ENCODE measurements at places on chromosomes 1 and 21.
A peak's percentile ranks its signal among the peaks of the same experiment; 100 is the strongest.

GRCh38 chr1:33177996-33178540 is 3.8 kb downstream of the TRIM62 start:
- no peak for DNase-seq

GRCh38 chr1:100352267-100353070 is at the start of gene CDC14A:
TSS of gene CDC14A (plus strand) at chr1:100352506. CDS start at chr1:100352955, 449 bp downstream.
- DNase-seq: peak; percentile 90

GRCh38 chr1:211589782-211590721 is 11.1 kb upstream of the SLC30A1 start:
- no peak for DNase-seq

DNA sequence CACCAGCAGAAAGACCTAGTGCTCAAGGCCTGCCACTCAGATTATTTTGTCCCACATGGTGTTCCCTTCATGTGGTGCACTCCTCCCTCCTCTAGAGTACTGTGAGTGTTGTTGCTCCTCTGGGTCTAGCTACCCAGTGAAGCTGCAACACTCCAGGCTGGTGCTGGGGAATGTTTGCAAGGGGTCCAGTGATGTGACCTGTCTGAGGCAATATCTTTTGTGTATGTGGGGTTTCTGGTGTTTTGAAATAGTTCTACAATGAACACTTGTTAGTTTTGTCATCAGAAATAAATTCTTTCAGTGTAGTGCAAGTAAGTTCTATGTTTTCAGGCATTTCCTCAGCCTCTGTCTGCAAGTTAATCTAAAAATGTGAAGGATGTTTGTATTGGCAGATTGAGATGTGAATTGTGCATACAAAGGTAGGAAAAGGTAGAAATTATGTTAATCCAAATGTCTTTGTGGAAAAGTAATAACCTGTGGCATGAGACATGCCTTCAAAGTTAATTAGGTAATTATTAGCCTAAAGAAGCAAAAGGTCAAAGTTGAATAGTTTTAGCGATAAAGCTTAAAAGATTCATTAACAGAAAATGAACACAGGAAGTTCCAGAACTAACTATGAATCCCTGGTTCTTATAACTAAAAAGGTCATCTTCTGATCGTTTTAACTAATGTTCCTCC is 616.8 kb downstream of the LTN1 start:
- DNase-seq: no peak

DNA sequence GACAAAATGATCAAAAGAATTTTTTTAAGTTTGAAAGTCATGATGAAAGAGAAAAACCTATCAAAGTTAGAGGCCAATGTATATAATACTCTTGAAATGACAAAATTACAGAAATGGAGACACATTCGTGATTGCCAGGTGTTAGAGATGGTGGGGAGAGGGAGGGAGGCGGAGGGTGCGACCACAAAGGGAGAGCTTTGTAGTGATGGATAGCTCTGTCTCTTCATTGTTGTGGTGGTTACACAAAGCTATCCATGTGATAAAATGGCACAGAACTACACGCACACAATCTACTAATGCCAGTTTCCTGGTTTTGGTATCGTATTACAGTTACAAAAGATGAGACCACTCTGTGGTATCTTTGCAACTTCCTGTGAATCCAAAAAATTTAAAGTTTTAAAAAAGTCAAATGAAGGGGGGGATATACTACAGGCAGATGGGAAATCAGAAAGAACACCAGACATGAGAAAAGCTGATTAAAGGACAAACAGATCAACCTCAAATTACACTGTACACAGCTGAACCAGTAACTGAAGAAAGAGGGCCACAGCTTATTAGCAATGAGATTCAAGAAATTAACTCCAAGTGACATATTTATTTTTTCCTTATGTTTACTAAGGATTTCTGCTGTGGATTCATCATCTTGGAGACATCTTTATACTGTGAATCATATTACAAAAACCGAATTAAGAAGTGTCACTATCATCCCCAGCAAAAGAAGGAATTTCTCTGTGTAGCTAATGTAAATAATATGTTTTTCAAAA is 199.1 kb downstream of the SLC45A1 start:
- DNase-seq: no peak

DNA sequence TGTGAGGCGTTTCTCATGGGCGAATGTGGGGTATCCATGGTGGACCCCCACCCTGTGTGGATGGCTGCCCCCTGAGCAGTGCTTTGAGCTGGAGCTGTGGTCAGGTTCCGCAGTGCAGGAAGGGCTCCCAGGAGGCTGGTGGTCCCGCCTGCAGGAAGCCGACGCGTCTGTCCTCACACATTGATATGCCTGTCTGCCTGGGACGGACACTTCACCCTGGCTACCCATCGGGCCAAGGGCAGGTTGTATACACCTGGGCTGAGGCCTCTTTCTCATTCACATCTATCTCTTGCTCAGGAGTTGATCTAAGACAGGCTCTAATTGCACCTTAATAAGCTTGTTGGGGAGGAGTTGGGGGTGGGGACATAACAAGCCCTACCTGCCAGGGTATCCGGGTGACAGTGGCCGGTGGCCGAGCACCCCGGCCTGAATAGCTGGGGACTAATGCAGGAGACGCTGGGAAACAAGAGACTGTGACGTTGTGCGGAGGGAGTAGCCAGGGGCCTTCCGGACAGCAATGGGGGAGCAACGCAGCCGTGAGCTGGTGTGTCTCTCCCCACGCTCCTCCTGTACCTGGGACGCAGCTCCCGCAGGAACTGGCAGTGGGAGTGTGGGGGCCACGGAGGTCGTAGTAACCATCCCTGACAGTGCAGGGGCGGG is 21.7 kb downstream of the PDXK start:
- peak; percentile 37 for DNase-seq

GRCh38 chr21:46357335-46357604 is 33.3 kb downstream of the PCNT start:
- no peak for DNase-seq

- no peak for DNase-seq
Measured at GRCh38 chr1:2124446-2125198, 70.0 kb downstream of the FAAP20 start.

GRCh38 chr21:32035617-32036016 is 162.8 kb downstream of the HUNK start:
- no peak for DNase-seq

DNA sequence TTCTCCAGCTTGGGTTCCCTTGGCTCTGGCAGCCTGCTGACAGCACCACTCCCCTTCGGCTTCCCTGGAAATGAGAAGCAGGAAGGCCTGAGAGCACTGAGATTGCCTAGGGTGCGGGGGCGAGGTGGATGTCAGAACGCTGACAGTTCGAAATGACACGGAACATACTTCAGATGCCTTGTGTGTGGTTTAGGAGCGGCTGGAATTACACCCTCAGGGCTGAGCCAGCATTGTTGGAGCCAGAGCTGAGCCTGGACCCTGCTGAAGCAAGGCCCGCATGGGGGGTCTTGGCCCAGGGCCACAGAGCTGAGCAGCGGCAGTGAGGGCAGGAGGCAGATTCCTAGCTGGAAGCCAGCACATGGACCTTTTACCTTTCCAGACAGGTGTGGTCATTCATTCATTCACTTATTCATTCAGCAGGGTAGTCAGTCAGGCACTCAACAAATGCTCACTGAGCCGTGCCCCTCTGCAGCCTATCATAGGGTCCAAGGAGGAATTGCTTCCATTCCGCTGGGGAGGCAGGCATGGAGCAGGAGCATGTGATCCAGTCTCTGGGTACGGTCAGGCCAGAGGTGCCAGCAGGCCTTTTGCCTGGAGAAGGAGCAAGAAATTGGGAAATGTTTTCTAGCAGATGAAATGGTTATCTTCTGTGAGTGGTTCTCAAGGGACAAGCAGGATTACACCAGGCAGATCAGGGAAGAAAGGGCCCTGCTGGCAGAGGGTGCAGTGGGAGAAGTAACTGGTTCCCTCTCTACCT is 6.6 kb upstream of the FOXE3 start:
- no peak for DNase-seq

GRCh38 chr1:184781941-184782340 is 27.3 kb upstream of the EDEM3 start:
- no peak for DNase-seq

DNA sequence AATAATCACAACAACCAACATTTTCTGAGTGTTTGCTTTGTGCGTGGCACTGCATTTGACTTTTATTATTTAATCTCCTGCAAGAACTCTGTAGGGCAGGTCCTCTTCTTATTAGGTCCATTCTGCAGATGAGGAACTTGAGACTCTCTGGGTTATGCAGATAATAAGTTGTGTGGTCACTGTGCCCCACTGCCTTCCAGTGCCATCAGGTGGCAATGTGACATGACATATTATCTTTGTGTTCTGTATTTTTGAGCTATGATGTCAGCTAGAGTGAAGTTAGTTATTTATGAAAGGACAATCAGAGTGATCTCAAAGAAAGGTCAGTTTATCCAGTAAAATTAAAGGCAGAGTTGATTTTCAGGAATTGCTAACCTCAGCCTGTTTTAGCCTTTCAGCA is 196.0 kb downstream of the FMN2 start:
- no peak for DNase-seq

- no peak for DNase-seq
Measured at GRCh38 chr1:56285554-56286402, 293.6 kb downstream of the PLPP3 start.

DNA sequence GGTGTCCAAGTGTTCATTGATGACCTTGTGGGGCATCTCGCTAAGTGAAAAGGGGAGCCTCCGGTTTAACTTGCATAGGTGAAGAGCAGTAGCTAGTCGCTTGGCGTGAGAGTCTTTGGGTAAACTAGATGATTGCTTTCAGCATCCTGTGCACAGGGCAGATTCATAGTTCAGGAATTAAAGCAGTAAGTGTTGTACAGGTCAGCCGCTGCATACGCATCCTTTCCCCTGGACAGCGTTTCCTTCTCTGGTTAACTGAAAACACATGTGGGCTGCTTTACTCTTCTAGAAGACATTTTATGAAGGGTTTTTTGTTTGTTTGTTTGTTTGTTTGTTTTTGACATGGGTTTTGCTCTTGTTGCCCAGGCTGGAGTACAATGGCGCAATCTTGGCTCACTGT is 12.1 kb downstream of the NDUFV3 start:
- no peak for DNase-seq

GRCh38 chr1:68600049-68600661 is 103.3 kb upstream of the DEPDC1 start:
- DNase-seq: peak; percentile 16

- DNase-seq: no peak
Measured at GRCh38 chr1:8182034-8182761, 135.7 kb upstream of the SLC45A1 start.

- no peak for DNase-seq
Measured at GRCh38 chr1:178566187-178566586, 53.3 kb downstream of the TEX35 start.

- no peak for DNase-seq
Measured at GRCh38 chr1:58446368-58446767, 100.2 kb downstream of the OMA1 start.

GRCh38 chr1:46041974-46042373 is 90.5 kb downstream of the PIK3R3 start:
- no peak for DNase-seq

DNA sequence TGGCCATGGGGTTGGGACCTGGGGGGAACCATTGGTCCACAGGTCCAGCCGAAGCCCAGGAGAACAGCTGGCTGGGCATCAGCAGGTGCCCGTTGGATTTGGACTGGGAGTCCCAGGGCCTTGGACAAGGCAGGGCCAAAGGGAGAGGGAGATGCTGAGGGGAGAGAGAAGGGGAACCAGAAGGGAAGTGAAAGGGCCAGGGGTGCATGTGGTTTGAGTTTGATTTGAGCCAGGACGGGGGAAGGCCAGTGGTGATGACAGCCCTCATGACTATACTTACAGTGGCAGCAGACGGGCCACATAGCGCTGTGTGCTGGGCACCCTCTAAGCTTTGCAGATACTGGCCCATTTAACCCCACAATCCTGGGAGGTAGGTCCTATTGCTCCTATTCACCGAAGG is 18.8 kb downstream of the AGRN start:
- DNase-seq: no peak

DNA sequence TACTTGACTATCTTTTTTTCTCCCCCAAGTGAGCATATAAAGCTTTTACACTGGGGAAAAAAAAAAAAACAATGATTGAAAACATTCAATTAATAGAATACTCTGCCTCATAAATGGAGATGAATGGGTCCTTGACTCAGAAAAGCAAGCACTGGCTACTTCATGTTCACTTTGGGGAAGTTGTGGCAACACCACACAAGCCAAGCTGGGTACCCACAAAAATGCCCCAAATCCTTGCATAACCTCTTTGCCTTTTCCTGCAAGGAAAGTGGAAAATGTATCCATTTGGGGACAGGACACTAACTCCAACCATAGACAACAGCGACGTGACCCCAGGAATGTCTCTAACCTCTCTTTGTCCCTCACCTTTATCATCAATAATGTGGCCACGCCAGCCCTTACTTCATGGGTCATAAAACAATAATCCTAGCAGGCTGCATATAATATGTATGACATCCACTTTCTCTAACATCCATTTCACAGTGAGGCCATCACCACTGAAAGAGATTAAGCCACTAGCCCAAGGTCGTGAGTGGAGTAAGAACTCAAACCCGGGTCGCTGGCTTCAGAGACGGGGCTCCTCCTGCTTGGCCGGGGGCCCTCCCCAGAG is 2.3 kb downstream of the ECE1 start:
- no peak for DNase-seq

DNA sequence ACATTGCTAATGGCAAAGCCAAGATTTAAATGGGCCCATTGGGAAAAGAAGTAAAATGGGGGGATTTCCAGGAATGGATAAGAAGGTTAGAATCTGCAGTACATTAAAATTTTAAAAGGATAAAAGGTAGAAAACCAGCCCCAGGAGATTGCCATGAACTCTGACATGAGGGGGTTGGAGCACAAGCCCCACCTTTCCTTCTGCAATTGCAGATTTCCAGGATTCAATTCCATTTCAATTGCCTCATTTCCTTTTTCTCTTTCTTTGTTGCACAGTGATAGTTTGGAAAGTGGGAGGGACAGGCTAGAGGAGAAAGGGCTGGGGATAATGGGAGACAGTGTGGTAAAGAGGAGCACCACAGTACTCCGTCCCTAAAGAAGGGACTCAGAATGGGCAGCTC is 238.5 kb upstream of the RAB4A start:
- no peak for DNase-seq

DNA sequence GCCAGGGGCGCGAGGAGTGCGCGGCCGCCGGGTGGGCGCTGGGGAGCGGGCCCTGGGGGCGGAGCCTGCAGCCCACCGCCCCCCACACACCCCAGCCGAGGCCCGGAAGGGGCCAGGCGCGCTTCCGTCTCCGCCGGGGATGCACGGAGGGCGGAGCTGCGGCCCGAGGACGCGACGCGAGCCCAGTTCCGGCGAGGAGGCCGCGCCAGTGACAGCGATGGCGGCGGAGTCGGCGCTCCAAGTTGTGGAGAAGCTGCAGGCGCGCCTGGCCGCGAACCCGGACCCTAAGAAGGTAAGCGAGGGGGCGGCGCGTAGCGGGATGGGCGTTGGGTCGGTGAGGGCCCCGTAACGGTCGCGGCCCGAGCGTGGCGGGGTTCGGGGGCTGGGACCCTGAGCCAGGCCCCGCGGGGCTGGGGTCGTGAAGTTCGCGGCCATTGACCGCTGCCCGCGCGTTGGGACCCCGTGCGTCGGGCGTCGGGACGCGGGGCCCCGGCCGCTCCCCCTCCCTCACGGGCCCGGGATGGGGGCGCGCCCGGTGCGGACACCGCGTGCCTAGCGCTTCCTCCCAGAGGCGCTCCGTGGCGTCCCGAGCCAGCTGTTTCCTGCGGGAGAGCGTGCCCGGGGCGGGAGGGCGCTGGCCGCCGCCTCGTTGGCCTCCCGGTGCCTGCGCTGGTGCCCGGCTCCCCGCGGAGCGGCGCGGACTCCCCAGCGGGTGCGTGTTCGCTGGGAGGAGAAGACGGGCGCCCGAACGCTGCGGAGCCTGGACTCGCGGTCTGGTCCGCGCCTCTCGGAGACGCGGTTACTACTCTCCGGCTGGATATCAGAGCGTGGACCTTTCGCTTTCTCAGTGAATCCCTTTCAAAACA is at the start of gene ELOA:
Gene ELOA (plus strand): TSS at position 185 of the 866 bp plus-strand sequence. CDS start 33 bp downstream, at position 218.
- peak; percentile 71 for DNase-seq

- no peak for DNase-seq
Measured at GRCh38 chr1:236471096-236471495, 52.7 kb upstream of the LGALS8 start.
